ENCODE measurements at places on chromosomes 2 and 18.

GRCh38 chr2:179478771-179479170, 214.1 kb upstream of the SESTD1 start:
- no peak for DNase-seq

DNA sequence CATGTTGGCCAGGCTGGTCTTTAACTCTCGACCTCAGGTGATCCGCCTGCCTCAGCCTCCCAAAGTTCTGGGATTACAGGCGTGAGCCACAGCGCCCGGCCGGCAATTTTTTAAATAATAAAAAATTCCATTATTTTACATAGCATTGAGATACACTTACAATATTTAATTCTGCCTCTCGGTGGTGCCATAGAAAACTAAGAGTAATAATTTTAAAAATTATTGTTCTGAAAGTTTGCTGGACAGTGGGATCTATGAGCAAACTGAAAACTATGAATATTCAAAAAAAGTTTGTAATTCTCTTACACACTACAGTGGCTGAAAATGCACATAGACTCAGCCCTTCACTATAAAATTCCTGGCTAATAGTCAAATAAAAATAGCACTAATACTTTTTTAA, 90.9 kb upstream of the STON1 start:
- no peak for DNase-seq

- DNase-seq, result no peak
Observed at GRCh38 chr2:120239488-120240287, 13.0 kb upstream of the RALB start.

DNA sequence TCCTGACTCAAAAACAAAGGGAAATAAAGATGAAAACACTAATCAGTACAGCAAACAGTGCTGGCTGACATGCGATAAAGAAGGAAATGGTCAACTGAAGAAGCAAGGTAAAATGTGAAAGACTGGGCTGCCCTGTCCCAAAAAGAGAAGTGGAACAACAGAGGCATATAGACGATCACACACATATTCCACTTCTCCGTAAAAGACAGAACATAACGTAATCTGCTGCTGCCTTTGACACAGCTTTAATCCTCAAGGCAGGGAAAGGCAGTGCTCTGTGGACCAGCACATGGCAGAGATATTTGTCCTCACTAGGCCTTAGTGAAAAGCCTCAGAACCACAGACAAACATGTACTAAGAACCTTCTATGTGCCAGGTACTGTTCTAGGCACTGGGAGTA, 24.3 kb upstream of the REL start:
- no peak for DNase-seq

DNA sequence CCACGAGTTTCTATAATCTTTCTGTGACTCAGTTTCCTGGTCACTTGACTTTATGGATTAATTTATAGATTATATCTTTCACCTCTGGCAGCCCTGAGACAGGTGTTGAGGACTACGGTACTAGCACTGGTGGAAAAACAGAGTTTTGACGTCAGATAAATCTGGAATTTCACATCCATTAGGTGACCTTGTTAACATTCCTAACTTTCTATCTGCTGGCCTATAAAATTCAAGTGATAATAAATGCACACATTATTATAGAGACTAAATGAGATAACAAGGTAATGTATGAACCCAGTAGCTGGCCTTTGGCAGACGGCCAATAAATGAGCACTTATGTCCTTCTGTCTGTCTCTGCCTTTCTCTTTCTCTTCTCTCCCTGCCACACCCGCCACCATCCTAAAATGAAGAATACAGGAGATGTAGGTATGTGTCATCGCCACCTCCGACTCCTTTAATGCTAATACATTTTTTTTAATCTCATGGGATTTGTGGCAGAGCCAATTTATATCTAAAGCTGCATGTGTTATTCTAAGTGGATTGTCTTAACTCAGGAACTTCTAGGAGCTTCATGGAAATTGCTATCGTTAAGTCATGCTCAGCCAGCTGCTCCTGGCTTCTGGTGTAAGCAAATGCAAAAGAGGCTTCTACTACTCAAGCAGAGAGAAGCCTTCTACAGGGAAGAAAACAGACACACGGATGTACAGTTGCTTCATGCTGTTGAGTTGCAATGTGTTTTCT, 2.3 kb downstream of the TM4SF20 start:
- DNase-seq, result no peak

DNA sequence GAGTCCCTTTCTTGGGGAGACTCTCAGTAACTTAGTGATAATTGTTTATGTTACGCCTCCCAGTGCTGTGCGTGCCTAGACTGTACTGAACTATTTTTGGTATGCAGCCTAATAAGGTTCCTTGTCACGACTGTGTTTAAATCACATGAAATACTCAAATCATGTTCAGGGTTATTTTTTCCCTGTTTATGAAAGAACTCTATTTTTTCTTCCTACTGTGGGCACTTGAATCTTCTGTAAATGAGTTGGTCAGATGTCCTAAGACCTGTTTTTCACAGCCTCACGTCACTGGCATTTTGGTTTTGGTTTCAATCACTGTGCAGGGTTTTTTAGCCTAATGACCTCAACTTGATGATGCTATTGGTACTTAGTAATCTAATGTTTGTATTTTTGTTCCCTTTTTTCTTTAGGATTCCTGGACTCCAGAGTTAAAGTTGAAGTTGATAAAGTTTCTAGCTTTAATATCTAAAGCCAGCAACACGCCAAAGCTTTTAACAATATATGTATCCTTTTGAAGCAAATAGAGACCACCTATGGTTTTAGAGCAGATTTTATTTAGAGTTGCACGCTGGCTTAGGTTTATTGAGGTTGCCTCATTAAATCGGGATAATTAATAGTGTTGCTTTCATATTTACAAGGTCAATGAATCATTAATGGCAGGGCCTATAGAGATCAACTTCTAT, 24.0 kb downstream of the ARMC9 start:
- peak; percentile 66 for DNase-seq

DNA sequence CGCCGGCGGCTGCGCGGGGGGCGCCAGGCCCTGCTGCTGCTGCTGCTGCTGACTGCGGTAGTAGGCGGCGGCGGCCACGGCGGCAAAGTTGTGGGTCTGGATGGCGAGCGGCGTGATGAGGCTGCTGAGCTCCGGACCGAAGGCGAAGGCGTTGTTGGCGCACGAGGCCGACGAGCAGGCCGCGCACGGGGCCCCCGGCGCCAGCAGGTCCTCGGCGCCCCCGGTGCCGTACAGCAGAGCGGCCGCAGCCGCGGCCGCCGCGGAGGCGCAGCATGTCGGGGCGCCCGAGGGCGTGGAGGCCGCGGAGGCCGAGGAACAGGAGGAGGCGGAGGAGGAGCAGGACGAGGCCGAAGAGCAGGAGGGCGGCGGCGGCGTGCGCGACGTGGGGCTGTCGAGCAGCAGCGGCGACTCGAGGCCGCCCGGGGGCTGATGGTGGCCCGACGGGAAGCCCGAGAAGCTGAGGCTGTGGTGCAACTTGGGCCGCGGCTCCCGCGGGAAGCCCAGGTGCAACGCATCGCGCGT, 1.8 kb downstream of the ZFP36L2 start:
- no peak for DNase-seq

GRCh38 chr2:6917761-6918421, 679 bp downstream of the RNF144A start:
- DNase-seq, result no peak

DNA sequence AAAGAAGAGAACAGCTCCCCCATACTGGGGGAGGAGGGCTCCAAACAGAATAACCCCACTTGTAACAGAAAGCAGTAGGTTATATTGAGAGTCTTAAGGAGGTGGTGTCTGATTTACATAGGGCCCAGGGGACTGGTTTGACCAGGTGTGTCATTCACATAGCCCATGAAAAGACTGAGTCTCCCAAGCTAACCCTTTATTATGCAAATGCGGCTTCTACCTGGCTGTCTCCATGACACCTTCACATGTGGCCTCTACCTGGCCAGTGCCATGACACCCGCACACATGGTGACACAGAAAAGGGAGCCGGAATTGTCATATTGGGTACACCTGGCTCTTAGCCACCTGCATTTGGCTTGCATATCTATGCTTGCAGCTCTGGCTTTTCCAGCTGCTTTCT, 1057.2 kb upstream of the PIK3C3 start:
- no peak for DNase-seq

GRCh38 chr18:29979881-29980280, 1062.7 kb downstream of the DSC3 start:
- DNase-seq, result no peak

GRCh38 chr2:234257859-234258561, 207.5 kb downstream of the SPP2 start:
- no peak for DNase-seq

DNA sequence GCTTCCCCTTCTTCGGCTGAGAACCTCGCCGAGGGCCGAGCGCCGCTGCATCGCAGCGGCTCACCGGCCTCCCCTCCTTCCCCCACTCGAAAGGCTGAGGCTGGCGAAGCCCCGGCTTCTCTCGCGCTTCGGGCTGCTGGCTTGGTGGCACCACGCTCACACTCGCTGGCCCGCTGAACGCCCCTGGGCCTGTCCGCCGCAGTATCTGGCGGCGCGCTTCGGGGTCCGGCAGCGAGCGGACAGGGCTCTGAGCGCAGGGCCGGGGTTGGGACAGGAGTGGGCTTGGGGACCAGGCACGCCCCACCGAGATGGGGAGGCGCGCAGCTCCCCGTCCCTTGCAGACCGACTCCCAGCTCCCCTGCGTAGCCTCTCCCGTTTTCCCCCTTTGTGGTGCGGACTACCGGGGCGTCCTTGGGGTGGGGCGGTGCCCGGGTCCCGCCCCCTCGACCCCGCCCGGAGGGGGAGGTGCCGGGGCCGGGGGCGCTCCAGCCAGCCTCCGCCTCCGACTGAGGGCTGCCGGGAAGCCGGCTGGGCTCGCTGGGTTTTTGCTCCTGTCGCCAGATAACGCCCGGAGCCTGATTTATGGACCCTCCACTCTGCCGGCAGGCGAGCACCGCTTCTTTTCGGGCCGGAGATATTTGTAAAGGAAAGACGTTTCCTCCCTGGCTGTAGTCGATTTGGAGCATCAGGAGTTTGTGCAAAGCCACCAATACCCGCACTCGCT, 3.8 kb downstream of the GBX2 start:
- DNase-seq, result peak; percentile 16

DNA sequence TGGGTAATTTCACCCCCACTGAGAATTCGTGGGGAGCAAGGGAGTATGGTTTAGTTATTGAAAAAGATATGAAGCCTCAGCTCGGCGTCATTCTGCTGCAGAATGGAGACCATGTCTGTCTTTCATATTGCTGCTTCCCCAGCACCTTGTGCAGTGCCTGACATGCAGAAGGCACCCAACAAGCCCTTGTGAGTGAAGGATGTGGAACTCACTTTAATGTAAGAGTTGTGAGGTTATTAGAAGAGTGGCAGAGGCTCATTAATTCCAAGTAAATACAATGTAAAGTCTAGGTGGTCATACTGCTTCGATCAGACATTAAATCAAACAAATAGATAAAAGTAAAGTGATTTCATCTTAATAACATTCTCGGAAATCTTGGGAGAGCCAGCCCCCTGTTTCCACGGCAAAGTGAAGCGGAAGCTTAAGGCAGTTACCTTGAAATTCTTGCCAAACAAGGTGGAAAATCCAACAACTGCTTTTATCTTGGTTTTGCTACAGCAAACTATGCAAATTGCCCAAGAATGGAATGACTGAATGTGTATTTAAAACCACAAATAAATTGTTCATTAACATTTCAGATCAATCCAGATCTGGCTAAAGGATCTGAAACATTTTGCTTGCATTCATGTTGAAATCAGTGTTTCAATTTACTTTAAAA, 9.6 kb downstream of the CFAP221 start:
- no peak for DNase-seq

Data from GM13976 (cell line).